ENCODE measurements at places on chromosomes 3 and 15.

DNA sequence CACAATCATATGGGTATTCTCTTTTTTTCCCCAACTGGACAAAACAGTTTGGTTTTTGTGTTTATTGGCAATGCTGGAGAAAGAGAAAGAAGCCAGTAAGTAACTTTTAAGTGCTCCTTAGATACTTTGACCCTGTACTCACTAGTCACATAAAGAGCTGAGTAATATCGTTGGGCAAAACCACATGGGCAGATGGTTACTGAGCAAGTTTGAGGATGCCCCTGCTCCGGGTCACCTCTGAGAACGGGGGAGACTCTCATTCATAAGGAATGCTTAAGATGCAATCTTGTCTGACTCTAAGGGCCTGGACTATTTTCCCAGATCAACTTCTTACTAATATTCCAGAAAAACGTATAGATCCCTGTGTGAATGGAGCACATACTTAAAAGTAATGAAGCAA lies 106.4 kb upstream of the SLC2A2 start:
- DNase-seq = no peak

GRCh38 chr3:111954228-111954990 lies 24.4 kb upstream of the ABHD10 start:
- no peak for DNase-seq

DNA sequence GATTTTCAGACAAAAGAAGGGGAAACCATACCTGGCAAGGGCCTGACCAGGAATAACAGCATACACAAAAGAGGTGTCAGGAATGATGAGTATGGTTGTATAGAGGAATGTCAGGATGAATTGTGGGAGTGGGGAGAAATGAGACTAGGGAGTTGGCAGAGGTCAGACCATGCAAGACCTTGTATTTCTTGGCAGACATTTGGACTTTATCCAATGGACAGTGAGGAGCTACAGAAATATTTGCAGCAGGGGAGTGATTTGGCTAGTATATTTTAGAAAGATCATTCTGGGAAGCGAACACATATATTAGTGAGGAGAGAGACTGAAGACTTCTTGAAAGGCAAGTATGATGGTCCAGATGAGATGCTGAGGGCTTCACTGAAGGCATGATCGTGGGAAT lies 25.4 kb upstream of the ALPK3 start:
- no peak for DNase-seq

- no peak for DNase-seq
Measured at GRCh38 chr15:45378913-45379262, 544 bp upstream of the GATM start.

GRCh38 chr3:184129012-184129411 lies 6.1 kb upstream of the EIF2B5 start:
- peak; percentile 26 for DNase-seq

DNA sequence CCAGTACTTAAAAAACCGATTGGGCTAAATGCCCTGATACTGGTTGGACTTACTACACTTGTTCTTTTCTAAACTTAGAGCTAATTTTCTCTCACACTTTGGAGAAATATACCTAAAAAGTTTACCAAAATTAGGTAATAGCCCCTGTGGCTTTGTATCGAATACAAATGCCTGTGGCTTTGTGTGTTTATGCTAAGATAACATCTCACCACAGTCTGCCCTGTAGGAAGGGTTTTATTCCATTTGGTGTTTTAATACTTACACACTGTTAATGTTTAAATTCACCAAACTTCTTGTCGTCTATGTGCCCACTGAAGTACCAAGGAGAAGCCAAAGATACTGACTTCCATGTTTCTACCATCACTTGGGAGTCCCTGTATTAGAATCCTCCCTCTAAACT lies 66.4 kb downstream of the BCHE start:
- DNase-seq = no peak

- DNase-seq = no peak
Measured at GRCh38 chr3:25448750-25449692, 21.0 kb downstream of the RARB start.

DNA sequence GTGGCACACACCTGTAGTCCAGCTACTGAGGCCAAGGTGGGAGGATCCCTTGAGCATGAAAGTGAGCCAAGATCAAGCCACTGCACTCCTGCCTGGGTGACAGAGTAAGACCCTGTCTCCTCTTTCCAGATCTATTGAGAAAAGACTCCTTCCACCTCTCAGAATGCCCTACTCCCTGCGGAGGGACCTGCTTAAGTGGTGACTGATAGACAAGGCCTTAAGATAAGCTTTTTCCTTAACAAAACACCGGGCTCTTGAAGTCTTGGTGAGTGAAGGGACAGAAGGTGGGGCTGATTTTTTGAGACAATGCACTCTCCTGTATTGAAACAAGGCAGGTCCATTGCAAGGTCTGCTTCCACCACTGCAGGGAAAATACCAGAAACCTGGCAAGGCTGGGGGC lies 338.4 kb upstream of the FRG2C start:
- no peak for DNase-seq

GRCh38 chr3:133258358-133258757 lies 141.5 kb upstream of the BFSP2 start:
- no peak for DNase-seq

DNA sequence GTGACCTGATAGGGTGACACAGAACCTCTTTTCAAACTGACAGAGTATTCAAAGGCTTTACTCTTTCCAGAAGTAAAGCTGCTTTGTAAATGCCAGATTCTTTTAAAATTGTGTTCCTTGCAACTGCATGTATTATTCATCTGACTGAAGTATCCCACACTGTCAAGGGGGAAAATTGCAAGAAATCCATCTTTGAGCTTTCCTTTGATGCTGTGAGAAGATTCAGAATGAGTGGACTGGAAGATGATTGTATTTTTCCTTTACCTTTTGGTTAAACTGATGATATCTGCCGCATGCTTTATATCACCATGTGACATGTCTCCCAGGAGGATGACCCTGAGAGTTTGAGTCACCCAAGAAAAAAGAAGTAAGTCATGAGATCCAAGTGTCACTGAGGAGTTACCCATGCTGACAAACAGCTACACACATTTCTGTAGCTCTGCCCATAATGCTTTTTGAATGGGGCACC lies 250.8 kb upstream of the CBLB start:
- DNase-seq = no peak

GRCh38 chr15:92663250-92663951 lies 7.8 kb upstream of the FAM174B start:
- DNase-seq = no peak

GRCh38 chr3:66076861-66077470 lies 38.2 kb upstream of the MAGI1 start:
- no peak for DNase-seq

GRCh38 chr3:55157731-55158130 lies 229.9 kb upstream of the LRTM1 start:
- DNase-seq = no peak

DNA sequence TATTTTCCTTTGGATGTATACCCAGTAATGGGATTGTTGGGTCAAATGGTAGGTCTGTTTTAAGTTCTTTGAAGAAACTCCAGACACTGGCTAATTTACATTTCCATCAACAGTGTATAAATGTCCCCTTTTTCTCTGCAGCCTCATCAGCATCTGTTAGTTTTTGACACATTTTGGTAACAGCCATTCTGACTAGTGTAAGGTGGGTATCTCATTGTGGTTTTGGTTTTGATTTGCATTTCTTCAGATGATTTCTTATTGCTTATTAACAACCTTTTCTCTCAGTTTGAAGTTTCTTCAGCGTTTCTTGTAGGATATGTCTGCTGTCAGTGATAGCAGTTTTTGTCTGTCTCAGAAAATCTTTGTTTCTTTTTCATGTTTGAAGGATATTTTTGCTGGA lies 15.4 kb downstream of the GALK2 start:
- no peak for DNase-seq

GRCh38 chr15:70328679-70329115 lies 231.0 kb upstream of the TLE3 start:
- DNase-seq = no peak

DNA sequence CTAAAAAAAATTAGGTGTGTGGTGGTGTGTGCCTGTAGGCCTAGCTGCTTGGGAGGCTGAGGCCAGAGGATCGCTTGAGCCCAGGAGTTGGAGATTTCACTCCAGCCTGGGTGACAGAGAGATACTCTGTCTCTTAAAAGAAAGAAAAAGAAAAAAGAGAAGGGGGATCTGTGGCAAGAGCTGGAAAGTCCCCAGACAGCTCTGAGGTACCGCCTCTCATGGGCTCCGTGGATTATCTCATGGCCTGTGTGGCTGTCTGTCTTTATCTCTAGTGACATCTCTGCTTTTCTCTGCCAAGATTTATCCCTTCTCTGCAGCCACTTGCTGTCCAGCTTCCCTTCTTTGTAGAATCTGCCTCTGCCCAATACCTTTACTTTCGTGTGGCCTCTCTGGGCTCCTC lies 5.7 kb downstream of the EXOSC7 start:
- DNase-seq = no peak

DNA sequence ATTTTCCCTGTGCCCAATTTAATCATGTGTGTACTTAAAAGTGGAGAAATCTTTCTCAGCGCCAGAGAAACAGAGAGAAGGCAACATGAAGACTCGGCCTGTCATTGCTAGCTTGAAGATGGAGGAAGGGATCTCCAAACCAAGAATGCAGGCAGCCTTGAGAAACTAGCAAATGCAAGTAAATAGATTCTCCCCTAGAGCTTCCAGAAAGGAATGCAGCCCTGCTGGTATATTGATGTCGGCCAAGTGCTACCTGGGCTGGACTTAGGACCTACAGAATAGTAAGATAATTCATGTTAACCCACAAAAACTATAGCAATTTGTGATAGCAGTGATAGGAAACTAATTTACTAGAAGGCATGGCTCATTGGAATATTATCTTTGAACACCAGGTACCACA lies 150.9 kb upstream of the ABI3BP start:
- DNase-seq = no peak

DNA sequence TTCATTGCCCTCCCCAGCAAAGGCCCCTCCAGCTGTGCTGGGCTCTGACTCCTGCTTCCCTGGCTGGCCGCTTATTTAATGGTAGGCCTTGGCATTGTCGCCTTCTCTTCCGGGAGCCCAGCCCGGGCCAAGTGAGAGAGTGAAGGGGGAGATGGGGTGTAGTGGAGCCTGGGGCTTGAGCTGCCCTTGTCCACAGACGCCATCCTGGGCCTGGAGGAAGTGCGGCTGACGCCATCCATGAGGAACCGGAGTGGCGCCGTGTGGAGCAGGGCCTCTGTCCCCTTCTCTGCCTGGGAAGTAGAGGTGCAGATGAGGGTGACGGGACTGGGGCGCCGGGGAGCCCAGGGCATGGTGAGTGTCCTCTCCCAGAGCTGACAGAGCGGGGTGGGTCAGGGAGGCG lies 3.3 kb downstream of the LMAN1L start:
- no peak for DNase-seq

DNA sequence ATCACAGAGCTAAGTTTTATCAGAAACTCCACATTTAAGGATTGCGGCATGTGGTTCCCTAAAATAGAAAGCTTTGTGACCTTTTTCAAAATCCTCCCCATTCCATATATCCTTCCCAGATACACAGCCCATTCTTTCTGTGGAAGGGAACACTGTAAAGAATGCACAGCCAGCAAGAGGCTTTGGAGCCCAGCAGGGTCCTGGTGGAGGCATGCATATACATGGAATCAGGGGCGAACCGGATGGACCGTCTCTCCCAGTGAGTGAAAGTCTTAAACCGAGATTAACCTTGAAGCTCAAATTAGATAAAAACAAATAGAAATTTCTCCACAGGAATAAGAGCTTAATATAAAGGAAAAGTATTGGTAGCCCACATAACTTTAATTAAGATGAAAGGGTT lies 436.2 kb upstream of the MDFIC2 start:
- no peak for DNase-seq

Measured in naive thymus-derived CD4-positive, alpha-beta T cell (primary cell).